CD4-positive, alpha-beta T cell treated with Interferon alpha-2 for 1 hour (primary cell): ENCODE measurements at places on chromosomes 5 and 9.

- DNase-seq, result peak; percentile 86
These were observed 497.6 kb downstream of the GADD45G start for GRCh38 chr9:90102292-90102901.

- DNase-seq, result peak; percentile 51
These were observed 86.6 kb downstream of the EHMT1 start for GRCh38 chr9:137705443-137705863.

DNA sequence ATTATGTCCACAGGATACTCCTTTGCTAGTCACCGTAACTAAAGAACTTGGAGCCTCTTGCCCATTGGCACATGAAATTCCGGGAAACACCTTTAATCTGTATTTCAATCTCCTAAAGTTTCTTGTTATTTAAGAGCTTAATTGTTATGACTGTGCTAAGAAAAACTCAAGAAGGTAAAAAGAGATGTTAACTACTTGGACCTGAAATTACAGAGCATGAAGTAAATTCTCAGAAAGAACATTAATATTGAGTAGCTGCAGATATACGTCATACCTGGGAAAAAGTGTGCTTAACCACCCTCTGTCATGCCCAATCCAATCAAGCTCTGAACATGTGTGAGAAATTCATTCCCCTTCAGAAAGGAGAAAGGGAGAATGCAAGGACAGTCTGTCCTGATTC is 394.9 kb upstream of the PTGER4 start:
- DNase-seq, result no peak

- DNase-seq, result no peak
These were observed 117.1 kb upstream of the WWC1 start for GRCh38 chr5:168174376-168174775.

DNA sequence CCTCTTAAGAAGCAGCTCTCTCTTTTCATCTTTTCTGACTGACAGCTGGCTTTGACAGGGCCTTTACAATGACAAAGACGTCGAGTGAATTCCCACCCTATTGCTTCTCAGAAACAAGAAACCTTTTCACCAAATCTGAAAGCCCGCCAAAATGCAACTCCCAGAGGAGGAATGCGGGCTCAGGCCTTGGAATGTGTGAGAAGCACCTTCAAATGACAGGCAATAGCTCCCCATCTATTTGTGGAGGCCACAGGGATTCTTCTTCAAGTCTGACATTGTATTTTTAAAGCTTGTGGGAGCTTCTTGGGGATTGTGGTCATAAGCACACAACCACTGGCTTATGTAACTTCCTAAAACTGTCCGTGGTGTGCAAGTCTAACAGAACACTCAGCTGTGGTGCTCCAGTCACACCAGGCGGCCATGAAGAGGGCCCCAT is 72.7 kb downstream of the DPYSL3 start:
- no peak for DNase-seq

GRCh38 chr9:131630205-131630831 is 85.0 kb downstream of the PRRT1B start:
- DNase-seq, result peak; percentile 52

- peak; percentile 30 for DNase-seq
These were observed 1.1 kb downstream of the CTNNAL1 start for GRCh38 chr9:109012009-109012875.

- DNase-seq, result peak; percentile 67
These were observed 2.4 kb downstream of the LTC4S start for GRCh38 chr5:179795863-179796833.

DNA sequence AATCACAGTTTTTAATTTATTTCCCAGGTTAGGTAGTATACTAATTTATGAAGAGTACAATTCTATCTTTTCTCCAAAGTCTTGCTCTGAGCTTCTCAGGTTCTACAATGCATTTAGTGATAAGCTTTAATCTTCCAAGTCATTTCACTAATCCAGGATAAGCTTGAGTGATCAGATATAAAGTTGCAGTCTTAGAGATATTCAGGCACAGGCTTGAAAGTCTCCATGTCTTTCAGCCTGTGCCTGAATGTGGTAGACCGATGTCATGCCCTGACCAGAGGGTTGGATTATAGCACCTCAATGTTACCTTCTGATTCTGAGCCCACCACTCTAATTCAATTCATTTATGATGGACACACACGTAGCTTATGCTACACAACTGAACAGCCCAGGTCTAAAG is 3.2 kb downstream of the CRHBP start:
- DNase-seq, result no peak

GRCh38 chr5:74521401-74521800 is 119.1 kb downstream of the ENC1 start:
- no peak for DNase-seq

- peak; percentile 24 for DNase-seq
These were observed 11.7 kb downstream of the TIMD4 start for GRCh38 chr5:156951359-156951758.

- no peak for DNase-seq
These were observed 93.4 kb downstream of the PLK2 start for GRCh38 chr5:58366461-58366860.

DNA sequence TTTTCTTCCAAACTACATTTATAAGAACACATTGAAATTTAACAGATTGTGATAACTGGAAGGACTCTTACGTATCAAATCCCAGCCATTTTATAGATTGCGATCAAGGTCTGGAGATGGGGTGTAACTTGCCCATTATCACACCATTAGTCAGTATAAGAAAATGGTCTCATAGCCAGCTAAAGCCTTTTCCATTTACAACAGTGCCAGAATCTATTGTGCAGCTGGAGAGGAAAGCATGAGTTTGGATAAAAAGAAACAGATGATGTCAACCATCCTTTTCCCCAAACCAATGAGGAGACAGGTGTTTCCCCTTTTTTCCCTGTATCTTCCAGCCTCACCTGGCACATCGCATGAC is 658.8 kb downstream of the ACTL7B start:
- DNase-seq, result no peak

- no peak for DNase-seq
These were observed 119.4 kb downstream of the SPOCK1 start for GRCh38 chr5:137379555-137380286.

DNA sequence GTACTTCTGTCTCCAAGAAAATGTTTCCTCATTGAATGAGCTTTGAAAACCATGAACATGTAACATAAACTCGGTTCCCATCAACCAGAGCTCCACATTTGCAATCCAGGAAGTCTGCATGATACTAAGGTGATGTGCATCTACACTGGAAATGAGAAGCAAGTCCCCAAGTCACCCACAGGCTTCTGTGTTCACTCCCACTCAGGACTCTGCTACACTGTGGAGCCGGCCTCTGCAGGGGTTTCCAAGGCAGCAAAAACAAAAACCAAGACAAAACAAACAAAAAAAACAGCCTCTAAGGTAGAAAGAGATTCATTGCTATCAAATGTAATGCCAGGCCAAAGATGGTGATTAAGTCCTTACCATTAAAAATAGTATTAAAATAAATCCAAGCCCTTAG is 593.7 kb downstream of the IRX1 start:
- no peak for DNase-seq

DNA sequence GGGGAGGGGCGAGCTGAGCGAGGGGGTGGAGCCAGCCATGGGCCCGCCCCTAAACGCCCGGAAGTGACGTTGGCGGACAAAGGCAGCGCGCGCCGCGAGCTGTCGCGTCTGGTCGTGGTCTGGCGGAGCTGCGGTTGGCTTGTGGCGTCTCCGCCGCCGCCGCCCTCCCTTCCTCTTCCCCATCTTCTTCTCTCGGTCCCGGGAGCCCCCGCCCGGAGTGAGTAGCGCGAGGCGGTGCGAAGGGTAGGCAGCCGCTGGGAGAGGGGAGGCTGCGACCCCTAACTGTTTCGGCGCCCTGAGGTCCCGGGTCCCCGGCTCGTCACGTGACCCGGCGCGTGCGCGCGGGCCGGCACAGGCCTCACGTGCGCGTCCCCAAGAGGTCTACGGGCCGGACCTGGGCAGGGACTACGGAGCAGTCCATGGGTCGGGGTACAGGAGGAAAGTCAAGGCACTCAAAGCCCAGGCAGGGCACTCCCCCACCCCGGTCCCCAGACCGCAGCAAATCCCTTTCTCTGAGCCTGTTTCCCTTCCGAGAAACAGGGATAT is at the start of gene NTMT1:
Gene NTMT1, plus strand, starts transcription at position 85 of the 546 bp plus-strand sequence. CDS start 6,541 bp downstream, outside the sequence.
- peak; percentile 93 for DNase-seq

- DNase-seq, result peak; percentile 71
These were observed 130.3 kb downstream of the CDC42SE2 start for GRCh38 chr5:131394128-131394527.

GRCh38 chr9:93185266-93186214 is 1.6 kb downstream of the WNK2 start:
- no peak for DNase-seq

DNA sequence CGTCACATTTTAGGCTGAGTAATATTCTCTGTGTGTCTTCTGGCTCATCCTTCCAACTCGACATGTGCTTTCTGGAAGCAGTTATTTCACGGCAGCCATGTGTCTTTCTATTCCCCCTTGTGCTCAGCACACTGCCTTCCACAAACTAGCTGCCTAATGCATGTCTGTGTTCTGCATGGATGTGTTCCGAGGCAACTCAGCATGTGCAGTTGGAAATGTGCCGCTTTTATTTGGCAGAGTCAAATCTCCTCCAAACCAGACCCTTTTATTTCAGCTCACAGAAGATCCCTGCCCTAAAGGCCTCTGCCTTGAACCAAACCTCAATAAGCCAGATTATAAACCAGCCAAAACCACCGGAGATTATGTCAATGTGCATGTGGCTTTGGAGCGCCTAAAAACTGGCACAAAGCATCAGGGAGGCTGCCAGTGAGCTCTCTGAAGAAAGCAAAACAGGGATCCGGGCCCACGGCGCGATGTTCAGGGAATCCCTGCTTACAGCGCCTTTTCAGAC is 360.2 kb downstream of the DEPDC1B start:
- DNase-seq, result no peak

- no peak for DNase-seq
These were observed 202.9 kb upstream of the IL12B start for GRCh38 chr5:159533197-159533596.

GRCh38 chr5:83924171-83924570 is 203.5 kb upstream of the HAPLN1 start:
- DNase-seq, result no peak

DNA sequence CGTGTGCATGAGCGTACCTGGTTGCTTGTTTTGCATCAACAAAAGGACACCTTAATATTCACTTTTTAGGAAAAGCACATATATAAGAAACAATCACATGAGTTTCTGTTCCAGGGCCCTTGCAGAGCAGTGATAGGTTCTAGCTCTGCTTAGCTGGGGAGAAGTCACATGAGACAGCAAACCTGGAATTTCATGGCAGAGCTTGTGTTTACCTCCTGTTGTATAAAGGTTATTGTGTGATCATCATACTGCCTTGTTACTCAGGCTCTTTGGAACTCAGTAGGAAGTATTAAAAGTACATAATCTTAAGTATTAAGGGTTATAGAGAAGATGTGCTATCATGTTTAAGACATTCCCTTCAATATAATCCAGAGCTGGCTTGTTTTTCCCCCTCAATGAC is 18.0 kb upstream of the VLDLR start:
- no peak for DNase-seq
